ENCODE measurements at places on chromosomes 12 and 14. TPM values are rescaled to one million over a fixed set of nuclear protein-coding genes. Genes with fewer than 3 reads are reported as not detected.

GRCh38 chr12:97941686-97942354 is 479.2 kb downstream of the RMST start:
- no peak for DNase-seq

DNA sequence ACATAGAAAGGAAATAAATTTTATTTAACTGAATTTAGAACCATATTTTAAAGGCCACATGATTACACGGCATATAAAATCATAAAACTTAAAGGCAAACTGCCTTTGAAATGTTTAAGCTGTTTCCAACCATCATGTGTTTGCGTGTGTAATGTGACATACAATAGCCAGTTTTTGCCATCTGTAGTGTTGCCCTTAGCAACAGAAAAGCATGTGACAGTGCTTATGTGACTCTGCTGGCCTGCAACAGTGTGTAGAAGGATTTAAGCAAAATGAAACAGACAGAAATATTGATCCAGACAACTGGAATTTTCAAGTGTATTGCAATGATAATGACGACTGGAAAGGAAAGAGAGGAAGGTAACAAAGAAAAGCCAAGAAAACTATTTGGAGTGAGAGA is 49.5 kb downstream of the TSPAN19 start:
- DNase-seq = no peak

- DNase-seq = no peak
Observed at GRCh38 chr12:104680491-104680890, 223.7 kb downstream of the CHST11 start.

DNA sequence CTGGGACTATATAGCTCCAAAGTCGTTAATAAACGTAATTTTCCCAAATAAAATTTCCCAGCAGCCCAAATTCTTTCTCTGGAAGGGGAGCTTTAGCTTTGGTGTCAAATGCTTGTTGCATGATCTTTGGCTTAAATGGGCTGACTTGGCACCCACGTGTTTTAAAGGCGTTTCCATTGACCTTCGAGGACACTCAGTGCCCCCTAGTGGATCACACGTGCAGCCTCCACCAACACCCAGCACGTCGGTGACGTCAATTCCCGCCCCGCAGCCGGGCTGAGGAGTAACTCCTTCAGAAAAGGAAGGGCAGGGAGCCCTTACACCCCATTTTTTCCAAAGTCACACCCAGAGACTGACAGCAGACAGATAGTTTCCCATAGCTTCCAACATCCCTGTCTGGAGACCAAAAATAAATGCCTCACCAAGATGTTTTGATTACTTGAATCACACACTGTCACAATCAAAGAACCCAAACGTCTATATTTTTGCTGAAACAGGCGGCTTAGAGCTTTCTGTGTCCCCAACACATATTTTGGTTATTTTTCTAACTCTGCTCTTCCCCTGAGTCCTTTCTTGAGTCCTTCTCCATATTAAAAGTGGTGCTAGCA is 707.9 kb downstream of the AACS start:
- no peak for DNase-seq

DNA sequence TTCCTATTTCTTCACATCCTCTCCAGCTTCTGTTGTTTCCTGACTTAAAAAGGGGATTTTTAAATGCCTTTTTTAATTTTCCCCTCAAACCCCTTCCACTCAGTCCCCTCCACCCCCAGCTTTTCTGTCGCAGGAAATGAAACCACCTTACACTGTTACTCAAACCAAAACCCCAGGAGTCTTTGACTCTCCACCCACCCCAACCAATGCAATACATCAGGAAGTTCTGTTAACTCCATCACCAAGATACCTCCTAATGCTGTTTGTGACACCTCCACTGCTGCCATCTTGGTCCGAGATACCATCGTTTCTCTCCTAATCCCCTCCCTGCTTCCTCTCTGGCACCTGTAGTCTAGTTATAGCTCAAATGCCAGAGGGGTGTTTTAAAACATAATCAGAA is 25.4 kb upstream of the CPM start:
- peak; percentile 48 for DNase-seq

DNA sequence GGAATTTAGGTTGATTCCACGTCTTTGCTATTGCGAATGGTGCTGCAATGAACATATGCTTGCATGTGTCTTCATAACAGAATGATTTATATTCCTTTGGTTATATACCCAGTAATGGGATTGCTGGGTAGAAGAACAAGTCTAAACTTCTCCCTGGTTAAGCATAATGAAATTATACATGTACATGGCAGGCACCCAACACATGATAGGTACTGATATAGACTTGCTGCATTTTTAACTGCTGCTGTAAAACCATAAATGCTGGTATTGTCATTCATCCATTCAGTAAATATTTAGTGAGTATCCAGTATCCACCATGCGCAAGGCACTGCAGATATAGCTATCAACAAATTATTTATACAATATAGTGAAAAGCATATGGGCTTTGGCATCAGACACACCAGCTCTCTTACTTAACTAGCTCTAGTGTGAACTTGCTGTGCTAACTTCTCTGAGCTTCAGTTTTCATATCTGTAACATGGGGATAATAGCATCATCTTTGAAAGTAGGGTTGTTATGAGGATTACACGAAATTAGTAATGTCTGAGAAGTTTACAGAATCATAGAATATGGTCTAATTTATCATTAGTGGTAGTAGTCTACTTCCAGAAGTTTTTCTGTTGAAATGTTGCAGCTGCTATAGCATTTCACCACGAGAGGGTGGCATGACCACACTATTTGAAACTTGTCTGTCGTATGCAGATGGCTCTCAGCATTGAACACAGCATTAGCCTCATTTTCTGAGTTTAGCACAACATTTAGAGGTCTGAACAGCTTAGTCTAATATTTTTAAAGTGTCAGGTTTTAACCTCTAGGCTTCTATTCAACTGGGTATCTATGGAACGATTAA is 32.0 kb upstream of the SEL1L start:
- no peak for DNase-seq

DNA sequence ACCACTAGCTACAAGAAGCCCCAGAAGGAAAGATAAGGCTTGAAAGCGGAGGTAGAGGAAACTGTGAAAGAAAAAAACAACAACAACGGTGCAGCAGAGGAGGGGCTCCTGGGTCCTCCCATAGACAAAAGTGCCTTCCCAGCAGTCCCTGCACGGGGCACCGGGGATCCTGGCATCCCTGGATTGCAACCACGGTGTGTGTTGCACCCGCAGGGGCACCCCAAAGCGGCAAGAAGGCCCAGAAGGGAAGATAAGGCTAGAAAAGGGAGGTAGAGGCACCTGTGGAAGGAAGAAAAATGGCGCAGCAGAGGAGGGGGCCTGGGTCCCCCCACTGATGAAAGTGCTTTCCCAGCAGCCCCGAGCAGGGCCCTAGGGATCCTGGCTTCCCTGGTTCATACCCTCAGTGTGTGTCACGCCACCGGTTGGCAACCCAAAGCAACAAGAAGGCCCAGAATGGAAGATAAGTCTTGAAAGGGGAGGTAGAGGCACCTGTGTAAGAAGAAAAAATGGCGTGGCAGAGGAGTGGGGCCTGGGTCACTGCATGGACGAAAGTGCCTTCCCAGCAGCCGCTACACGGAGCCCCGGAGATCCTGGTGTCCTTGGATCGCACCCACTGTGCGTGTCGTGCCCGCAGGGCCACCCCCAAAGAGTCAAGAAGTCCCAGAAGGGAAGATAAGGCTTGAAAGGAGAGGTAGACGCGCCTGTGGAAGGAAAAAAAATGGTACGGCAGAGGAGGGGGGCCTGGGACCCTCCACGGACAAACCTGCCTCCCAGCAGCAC is 281.0 kb downstream of the ALG10 start:
- no peak for DNase-seq

GRCh38 chr12:115349711-115350110 is 665.7 kb upstream of the TBX3 start:
- no peak for DNase-seq

- no peak for DNase-seq
Observed at GRCh38 chr14:77087631-77088030, 10.4 kb upstream of the CIPC start.

- no peak for DNase-seq
Observed at GRCh38 chr12:6096527-6096926, 27.9 kb downstream of the VWF start.

GRCh38 chr12:92002195-92002649 is 143.4 kb downstream of the BTG1 start:
- no peak for DNase-seq

GRCh38 chr12:79250186-79250585 is 385.6 kb downstream of the SYT1 start:
- no peak for DNase-seq

DNA sequence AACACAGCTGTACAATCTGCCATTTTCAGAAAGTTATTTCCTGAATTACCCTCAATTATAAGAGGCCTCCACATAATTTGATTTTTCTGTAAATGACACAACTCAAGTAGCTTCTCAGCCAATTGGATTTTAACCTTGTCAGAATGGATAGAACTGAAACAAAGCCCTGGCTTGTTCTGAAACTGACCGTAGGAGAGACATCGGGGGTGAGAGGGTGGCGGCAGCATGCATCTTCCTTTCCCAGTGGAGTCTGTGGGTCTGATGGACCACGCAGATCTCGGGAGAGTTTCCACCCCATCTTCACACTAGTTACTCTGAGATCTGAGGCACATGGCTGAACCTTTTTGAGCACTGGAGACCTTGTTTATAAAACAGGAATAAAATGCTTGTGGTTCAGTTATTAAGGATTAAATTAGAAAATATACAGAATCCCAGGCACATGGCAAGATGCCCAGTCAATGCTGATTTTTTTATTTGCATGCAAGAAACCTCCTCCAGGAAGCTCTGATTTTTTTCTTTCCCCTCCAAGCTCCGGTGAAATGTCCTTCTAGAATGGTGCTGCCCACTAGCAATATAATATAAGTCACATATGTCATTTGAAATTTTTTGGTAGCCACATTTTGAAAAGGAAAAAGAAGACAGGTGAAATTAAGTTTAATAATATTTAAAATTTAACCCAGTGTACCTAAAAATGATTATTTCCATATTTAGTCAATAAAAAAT is 153.9 kb downstream of the CHST11 start:
- no peak for DNase-seq

DNA sequence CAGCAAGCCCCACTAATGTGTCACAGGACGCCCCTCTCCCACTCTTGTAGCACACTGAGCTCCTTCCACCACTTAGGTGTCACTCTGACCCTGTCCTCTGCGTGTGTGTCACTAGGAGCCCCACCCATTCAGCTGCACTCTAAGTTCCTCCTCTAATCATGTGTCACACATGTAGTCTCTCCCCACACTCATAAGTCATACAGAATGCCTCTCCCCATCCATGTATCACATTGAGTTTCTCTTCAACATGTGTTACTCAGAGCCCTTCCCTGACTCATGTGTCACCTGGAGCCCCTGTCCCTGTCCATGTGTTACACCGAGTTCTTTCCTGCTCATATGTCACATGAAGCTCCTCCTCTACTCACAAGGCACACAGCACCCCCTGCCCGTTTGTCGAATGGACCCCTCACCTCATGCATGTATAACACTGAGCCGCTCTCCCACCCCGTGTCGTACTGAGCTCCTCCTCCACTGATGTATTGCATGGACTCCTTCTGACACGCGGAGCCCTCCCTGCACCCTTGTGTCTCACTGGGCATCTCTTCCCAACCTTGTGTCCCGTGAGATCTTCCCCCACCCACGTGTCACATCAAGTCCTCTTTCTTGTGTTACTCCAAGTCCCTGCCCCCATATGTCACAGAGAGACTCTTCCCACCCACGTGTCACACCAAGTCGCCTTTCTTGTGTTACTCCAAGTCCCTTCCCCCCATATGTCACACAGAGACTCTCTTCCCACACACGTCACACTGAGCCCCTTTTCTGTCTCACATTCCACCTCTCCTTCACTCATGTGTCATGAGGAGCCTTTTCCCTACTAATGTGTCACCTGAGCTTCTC is 31.0 kb downstream of the RTL1 start:
- DNase-seq = no peak

DNA sequence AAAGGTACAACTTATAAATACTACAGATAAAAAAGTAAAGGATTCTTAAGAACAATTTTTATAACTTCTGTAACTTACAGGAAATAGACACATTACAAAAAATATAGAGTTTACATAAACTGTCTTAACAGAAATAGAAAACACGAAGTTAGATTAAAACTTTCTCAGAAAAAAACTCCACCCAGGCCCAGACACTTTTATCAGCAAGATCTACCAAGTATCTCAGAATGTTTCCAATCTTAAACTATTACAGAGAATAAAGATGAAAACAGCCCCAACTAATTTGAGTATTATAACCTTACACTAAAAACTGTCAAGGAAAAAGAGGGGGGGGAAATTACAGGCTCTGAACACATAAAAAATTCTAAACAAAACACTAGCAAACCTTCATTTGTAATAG is 8.2 kb downstream of the ZFC3H1 start:
- DNase-seq = no peak

GRCh38 chr14:87149583-87150354 is 843.2 kb downstream of the GALC start:
- DNase-seq = no peak

GRCh38 chr12:106310687-106311086 is 8.2 kb downstream of the TCP11L2 start:
- DNase-seq = no peak

GRCh38 chr14:98858561-98858960 is 413.4 kb downstream of the BCL11B start:
- no peak for DNase-seq

DNA sequence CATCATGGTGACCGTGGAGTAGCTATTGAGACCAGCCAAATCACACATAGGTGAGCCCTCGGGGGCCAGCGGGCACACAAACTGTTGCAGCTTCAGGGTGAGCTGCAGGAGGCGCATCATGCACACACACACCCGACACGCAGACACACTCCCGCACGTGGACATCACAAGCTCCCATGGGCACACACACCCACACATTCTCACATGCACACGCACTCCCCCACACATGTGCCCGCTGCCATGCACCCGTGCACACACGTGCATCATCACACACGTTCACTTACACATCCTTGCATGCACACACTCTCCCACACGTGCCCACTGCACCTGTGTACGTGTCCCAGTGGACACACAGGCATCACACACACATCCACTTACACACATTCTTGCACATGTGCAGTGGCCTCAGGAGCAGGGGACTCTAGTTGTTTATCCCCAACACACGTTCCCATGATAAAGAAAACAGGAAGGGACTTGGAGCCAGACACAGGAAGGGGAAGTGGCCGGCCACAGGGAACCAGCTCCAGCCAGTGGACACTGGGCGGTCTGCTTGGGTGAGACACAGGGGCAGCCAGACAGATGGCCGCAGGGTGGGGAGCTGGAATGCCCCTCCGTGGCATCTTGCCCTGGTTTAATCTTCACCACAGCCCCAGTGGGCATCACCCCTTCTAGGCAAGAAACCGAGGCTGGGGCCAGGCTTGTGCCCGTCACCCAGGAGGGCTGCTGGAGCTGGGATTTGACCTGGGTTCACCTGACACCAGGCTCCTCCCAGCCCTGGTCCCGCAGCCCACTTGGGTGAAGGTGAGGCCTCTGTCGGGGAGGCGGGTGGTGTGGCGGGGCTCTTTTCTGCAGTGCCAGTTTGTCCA is 49.7 kb downstream of the CYP46A1 start:
- DNase-seq = no peak

GRCh38 chr14:22252686-22253085 is 336.3 kb downstream of the DAD1 start:
- DNase-seq = no peak

GPR162 gene
- total RNA-seq = not detected

HOXC11 gene
- total RNA-seq = not detected

SLC25A21 gene
- 0.08 TPM for total RNA-seq

RND1 gene
- 4.2 TPM for total RNA-seq

CLEC4C gene
- 3.8 TPM for total RNA-seq

LMNTD1 gene
- total RNA-seq = not detected

CPNE6 gene
- 0.13 TPM for total RNA-seq

CYP27B1 gene
- 2.7 TPM for total RNA-seq

ATG2B gene
- total RNA-seq = 8.5 TPM

DIO3 gene
- total RNA-seq = not detected

SIX6 gene
- total RNA-seq = not detected

PAPLN gene
- 15.6 TPM for total RNA-seq

ULK1 gene
- 15.8 TPM for total RNA-seq

MYF6 gene
- not detected for total RNA-seq

SELPLG gene
- total RNA-seq = 21.0 TPM

Measured in GM12878 (cell line).